ENCODE measurements at places on chromosomes 7 and 10.
A peak's percentile ranks its signal among the peaks of the same experiment; 100 is the strongest.

- no peak for DNase-seq
Measured at GRCh38 chr7:13258386-13258785, 571.0 kb downstream of the ARL4A start.

GRCh38 chr7:92404170-92404614 is 43.1 kb upstream of the GATAD1 start:
- DNase-seq: no peak

DNA sequence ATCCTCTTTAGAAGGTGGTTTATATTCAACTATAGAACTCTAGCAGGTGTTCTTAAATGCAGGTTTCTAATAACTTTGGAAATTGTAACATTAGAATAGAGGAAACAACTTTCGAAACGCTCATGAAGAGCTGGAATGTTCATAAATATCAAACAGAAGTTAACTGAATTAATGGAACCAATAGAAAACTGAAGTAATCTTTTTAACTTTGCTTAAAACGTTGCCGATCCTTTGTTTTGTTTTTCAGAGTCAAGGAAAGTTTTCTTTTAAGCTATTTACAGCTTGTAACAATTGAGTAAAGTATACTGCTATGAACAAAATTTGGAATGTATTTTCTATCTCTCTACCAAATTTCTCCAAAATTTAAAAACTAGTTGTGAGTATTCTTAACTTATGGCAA is 19.0 kb upstream of the CLDN3 start:
- DNase-seq: no peak

DNA sequence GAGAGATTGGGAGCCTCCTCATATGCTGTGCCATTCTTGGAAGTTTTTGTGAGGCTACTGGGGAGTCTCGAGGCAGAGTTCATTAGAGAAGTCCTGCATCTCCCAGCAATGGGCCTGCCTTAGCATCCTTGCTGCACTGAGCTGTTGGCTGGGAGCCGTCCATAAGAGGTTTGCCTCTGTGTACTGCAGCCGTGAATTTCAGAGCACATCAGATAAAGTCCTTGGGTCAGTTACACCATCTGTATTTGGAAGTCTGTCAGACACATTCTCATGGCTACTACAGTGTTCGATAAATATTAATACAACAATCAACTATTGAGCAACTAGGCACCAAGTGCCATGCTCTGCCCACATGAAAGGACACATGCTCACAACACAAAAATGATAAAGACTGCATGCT is 100.5 kb upstream of the SEC61G start:
- no peak for DNase-seq

GRCh38 chr7:117165656-117166055 is 157.2 kb downstream of the WNT2 start:
- no peak for DNase-seq

DNA sequence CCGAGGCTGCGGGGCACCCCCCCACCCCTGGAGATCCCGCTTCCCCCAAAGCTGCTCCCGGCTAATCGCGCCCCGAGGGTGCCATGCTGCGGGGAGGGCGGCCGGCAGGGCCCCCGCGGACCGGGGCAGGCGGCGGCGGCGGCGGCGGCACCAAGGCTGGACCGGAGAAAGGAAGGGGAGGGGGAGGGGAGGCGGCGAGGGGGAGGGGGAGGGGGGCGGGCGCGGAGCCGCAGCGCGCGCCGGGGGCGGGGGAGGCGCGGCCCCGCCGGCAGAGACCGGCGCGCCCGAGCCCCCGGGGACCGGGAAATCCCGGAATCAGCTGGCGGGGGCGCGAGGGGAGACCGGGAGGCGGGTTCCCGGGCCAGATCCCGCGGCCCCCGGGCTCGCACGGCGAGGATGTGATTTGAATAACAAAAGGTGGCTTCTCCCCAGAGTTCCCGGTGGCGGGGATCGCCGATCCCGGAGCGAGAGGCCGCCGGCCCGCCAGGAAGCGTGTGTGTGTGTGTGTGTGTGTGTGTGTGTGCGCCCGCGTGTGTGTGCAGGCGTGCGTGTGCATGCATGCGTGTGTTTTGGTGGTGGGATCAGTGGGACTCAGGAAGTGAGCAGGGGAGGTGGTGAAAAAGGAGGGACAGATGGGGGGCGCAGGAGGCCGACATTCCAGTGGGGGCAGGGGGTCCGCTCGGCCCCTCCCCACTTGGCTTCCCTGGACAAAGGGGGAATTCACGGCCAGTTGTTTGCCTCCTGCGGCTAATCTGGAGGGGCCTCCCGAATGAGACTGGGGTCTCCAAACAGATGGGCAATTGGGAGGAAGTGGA is 99.5 kb downstream of the HIP1 start:
- peak; percentile 35 for DNase-seq

DNA sequence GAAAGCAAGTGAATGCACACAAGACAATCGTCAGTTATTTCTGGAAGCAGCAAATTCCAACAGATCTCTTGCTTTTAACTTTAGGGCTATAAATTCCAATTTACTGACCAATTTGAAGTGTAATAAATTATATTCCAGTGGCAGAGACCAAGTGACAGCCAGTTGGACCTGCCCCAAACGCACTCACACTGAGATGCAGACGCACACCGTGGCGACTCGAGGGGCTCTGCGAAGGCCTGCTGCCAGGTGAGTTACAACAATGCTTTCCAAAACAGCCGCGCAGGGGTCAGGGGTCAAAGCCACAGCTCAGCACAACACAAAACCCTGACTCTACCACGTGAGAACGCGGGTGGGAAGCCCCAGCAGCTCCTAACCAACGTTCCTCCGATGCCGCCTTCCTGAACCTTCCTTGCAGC is 97.4 kb downstream of the ZRANB1 start:
- peak; percentile 46 for DNase-seq

- DNase-seq: no peak
Measured at GRCh38 chr10:7601023-7601656, 65.6 kb downstream of the ITIH5 start.

- DNase-seq: no peak
Measured at GRCh38 chr7:67018940-67019339, 22.3 kb downstream of the TYW1 start.

- DNase-seq: no peak
Measured at GRCh38 chr10:131692686-131693334, 208.0 kb upstream of the PPP2R2D start.

GRCh38 chr10:110226926-110227641 is 19.7 kb downstream of the MXI1 start:
- no peak for DNase-seq

DNA sequence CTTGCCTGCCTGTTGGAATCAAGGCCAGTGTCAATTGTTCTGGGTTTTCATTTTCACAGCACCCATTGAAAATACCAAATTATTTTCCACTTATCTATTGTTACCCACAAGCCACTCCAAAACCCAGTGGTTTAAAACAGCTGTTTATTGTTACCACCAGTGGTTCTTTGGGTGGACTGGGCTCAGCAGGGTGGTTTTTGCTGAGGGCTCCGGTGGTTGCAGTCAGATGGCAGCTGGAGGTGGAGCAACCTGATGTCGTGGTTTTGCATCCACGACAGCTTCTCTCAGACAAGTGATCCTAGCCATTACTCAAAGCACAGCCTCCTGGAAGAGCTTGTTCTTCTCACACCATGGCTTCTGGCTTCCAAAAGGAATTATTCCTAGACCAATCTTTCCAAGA is 235.1 kb upstream of the ADARB2 start:
- no peak for DNase-seq

DNA sequence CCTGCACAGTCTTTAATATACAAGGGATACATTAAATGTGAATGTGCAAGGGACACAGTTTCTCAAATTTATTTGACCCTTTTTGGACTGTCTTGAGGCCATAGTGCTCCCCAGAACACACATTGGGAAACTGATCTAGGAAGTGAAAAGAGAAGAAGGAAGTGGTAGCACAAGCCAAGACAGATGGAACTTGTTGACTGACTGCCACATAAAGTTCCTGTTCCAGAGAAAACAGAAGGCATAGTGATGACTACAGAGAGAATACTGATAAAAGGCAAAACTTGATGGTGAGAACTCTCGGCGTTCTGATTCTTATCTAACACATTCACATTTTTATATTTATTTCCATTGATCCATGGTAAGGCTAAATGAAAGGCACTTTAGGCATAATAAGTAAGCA is 1216.4 kb downstream of the CNTNAP2 start:
- DNase-seq: no peak

- DNase-seq: no peak
Measured at GRCh38 chr7:136104269-136104603, 127.1 kb upstream of the MTPN start.

DNA sequence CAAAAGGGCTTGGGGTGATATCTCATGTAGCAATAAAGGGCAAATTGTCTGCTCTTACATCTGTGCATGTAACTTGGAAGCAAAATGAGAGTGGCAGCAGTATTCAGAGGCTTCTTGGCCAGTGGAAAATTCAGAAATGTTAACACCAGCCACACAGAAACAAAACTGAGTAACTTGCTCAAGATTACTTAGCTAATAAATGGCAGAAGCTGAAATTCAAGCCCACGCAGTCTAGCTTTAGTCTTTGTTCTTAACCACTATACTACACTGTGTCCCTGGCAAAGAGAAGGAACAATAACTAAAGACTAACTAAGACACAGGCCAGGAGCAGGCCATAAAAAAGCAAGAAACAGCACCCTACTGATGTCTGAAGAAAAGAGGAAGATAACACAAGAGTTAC is 185.9 kb upstream of the ASAH2 start:
- no peak for DNase-seq

- DNase-seq: no peak
Measured at GRCh38 chr7:26011039-26011696, 140.8 kb upstream of the NFE2L3 start.

GRCh38 chr7:55171157-55171556 is 152.3 kb downstream of the EGFR start:
- no peak for DNase-seq

DNA sequence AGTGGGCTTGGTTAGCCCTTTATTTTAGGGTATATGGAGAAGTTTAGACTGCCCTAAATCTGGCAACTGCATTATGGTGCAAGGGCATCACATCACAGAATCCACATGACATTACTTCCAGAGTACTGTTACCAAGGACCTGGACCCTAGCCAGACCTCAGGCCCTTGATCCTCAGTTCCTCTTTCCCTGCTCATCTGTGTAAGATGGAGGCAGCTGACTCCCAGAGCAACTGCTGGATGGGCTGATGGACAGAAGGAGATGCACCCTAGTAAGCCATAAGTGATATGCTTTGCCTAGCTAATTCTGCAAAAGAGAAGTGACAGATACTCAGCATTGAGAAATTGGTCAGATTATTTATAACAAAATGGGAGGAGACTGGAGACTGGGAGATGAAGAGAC is 131.7 kb downstream of the DYNC1I1 start:
- no peak for DNase-seq

GRCh38 chr10:4099202-4099601 is 314.2 kb upstream of the KLF6 start:
- no peak for DNase-seq

DNA sequence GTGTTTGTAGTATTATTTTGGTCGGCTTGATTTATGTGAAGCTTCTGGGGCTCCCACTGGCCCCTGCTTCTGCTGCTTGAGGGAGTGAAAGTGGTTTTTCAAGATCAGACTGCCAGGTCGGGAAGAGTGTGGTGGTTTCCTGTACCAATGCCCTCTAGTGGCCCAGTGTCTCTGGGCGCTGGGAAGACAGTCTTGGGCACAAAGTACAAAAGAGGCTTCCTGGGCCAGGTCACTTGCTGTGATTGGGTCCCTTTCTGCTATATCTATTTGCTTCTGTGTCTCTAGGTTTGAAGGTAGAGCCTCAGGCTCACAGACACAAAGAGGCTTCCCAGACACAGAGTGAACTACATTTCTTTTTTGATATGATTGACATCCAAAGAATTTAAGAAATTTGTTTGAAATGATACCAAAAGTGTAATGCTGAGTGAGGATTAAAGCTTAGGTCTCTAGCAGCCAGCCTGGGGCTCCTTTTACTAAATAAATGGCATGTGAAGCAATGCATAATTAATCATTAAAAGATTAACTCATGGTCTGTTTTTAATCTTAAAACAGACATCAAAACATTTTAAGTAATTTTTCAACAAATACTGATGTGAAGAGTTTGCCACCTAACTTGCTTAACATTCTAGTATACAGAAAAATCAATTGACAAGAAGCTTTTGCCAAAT is 36.3 kb downstream of the ABCB1 start:
- DNase-seq: no peak

GRCh38 chr10:21171197-21171935 is 274.3 kb upstream of the NEBL start:
- DNase-seq: no peak

DNA sequence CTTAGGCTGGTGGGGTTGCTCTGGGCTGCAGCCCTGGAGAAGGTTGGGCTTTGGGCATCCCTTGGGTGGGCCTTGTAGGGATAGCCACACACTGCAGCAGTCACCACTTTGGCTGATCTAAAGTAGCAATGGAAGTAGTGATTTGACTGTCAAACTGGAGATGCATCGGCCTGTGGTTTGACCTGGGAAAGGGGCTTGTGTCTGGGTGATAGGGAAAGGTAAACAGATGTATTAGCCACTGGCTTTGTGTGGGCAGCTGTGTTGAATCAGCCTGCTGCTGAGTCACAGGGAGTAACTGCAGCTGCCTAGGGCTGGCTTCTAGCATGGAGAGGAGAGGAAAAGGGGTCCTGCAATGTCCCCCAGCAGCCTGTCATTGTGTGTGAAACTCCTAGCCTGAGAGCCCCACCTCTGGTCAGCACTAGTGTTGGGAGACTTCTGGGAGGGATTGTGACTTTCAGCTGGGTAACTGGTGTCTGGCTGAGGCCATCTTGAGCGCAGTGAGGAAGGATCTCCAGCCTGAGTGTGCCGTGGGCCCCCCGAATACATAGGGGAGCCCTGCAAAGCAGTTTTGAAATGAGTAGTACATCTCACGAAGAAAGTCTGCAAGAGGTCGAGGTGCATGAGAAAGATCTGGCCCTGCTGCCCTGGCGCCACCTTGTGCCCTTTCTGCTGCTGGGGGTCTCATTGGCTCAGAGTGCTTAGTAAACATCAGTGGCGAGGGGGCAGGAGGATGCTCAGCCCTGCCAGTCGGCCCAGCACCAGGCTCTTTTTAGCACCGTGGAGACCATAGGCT is 117.3 kb downstream of the FANK1 start:
- DNase-seq: peak; percentile 82

DNA sequence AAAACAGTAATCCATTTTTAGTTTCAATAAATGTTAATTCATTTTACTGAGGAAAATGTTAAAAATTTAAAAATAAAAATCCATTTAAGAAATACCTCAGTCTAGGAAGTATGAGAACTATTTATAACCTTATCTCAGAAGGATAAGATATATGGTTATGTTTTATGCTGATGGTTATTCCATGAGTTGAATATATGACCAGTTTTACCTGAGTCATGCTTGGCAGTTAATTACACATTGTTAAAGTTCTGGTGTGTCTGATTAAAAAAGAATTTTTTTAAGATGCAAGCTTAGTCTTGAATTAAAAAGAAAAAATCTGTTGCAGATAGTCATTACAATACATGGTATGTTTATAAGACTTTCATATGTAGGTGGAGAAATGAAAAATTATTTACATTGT is 191.7 kb downstream of the ARL4A start:
- DNase-seq: no peak

- DNase-seq: no peak
Measured at GRCh38 chr7:155408651-155409586, 49.0 kb upstream of the EN2 start.
